ENCODE measurements at places on chromosomes 16 and 17.

- no peak for DNase-seq
Measured at GRCh38 chr16:2979669-2980226, 498 bp downstream of the PKMYT1 start.

DNA sequence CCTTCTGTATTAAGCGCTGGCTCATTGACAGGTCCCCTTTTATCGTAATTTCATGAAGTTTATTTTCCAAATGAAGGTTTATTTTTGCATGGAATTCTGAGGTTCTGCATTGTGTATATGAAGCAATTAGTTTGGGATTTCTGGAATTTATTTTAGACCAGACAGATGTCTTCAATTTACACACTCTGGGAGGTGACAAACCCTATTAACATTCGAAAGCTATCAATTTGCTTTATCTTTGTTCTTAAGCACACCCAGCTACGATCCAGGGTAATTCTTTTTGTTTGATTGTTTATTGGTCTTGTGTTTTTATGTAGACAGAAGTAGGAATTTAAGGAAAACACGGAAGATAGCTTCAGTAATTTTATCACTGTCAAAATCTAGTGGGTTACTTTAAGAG lies 264.6 kb downstream of the HS3ST3A1 start:
- no peak for DNase-seq

- DNase-seq: no peak
Measured at GRCh38 chr16:23832882-23833281, 2.9 kb upstream of the PRKCB start.

GRCh38 chr17:74368341-74369081 lies 1.2 kb downstream of the GPR142 start:
- no peak for DNase-seq

DNA sequence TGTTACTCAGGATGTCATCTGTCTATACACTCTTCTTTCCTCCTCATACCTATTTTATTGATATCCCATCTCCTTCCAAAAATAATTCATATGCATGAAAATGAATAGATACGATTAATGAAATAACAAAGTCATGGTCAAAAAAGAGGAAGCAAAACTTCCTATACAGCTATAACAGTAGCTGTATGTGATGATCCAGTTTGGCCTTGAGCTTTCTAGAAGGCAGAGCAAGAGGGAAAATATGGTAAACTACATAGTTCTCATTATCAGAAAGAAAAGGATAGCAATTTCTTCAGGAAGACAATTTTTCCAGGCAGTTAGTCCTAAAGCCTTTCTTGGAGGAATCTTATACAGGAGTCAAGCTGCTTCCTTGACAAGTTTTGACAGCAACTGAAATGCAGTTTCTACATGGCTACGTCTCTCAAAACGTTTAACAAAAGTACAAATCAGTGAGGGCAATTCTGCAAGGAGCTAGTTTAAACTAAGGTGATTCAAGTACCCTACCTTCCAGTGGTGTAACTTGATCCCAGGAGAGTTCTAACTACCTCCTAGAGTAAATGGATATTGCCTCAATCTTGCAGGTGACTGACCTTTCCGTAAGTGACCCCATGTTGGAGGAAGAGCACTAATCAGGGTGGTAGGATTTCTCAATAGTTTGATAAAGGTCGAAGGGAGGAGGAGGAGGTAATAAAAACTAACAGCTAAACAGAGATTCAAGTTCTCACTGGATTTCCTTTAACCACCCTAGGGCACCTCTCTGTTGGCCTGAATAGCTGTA lies 1.0 kb downstream of the SPAG5 start:
- no peak for DNase-seq

DNA sequence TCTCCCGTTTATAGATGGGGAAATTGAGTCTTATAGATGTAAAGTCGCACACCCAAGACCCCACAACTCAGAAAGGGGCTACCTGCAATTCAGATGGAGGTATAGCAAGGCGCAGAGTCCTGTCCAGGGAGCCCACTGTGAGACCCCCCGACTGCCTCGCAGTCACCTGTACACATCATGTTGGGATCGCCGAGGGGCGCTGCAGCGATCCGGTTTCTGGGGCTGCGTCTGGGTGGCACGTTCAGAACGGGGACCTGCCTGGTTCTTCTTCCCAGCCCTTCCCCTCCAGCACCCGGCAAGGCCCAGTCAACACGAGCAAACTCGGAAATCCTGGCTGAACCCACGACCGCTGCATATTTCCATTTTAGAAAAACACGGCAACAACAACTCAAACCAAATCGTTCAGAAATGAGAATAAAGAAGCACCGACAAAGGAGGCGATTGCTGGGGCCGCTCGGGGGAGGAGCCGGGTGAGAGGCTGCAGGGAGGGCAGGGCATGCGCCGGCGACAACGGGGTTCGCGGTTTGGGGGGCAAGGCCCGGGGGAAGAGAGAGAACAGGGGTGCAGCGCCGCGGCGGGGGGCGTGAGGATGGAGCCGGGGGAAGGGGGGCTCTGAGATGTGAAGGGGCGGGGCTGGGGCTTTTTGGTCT lies 643 bp downstream of the HSDL1 start:
- DNase-seq: no peak

All from right renal cortex interstitium (tissue), 3 donors.